Activated CD4-positive, alpha-beta T cell treated with anti-CD3 and anti-CD28 coated beads, Interleukin-2, amount 10 ng/mL, durations not matched to agents 7 days and 5 days (primary cell): ENCODE measurements at places on chromosomes 11 and 22. TPM values are rescaled to one million over a fixed set of nuclear protein-coding genes. Genes with fewer than 3 reads are reported as not detected.

The MS4A12 gene
- total RNA-seq, result not detected

The LRRC56 gene
- 2.1 TPM for total RNA-seq

The NTM gene
- total RNA-seq, result not detected

The WT1 gene
- not detected for total RNA-seq

The ART5 gene
- total RNA-seq, result not detected

The CD6 gene
- total RNA-seq, result 402 TPM

The PKNOX2 gene
- total RNA-seq, result not detected
